ENCODE measurements at places on chromosomes 7 and 10.

DNA sequence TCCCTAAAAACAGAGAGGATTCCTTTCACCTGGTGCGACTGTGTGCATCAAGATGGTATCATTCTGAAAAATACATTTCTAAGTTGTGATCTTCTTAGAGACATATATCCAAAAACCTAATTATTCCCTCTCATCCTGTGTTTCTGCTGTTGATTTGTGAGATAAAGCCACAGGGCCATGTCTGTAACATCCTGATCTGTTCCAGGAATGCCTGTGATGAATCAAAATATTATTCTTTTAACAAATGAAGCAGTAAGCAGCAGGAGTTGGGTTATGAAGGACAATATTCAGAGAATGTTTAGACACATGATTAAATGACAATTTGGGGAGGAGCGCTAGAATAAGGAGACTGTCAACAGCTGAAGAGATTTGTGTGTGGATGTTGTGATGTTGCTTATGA is 731.4 kb downstream of the KCNMA1 start:
- no peak for DNase-seq

GRCh38 chr10:34786464-34786863 is 28.6 kb downstream of the PARD3 start:
- no peak for DNase-seq

- DNase-seq, result no peak
Observed at GRCh38 chr7:1170741-1171501, 10.9 kb upstream of the ZFAND2A start.

GRCh38 chr10:6130848-6131470 is 42.1 kb downstream of the RBM17 start:
- no peak for DNase-seq

DNA sequence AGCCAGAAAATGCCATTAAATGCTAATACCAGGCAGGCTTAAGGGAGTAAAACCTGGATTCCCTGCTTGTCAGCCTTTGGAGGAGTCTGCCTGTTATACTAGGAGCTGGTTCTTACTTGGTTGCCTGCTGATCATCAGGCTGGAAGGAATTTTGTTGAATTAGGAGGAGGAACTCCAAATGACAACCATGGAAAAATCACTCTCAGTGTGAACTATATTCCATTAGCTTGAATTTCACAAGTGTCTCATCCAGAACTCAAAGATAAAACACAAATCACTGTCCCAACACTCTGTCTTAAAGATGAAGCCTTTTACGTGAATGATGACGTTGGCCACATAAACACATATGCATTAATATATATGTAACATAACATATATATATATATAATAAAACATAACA is 238.9 kb upstream of the PLXDC2 start:
- DNase-seq, result no peak

DNA sequence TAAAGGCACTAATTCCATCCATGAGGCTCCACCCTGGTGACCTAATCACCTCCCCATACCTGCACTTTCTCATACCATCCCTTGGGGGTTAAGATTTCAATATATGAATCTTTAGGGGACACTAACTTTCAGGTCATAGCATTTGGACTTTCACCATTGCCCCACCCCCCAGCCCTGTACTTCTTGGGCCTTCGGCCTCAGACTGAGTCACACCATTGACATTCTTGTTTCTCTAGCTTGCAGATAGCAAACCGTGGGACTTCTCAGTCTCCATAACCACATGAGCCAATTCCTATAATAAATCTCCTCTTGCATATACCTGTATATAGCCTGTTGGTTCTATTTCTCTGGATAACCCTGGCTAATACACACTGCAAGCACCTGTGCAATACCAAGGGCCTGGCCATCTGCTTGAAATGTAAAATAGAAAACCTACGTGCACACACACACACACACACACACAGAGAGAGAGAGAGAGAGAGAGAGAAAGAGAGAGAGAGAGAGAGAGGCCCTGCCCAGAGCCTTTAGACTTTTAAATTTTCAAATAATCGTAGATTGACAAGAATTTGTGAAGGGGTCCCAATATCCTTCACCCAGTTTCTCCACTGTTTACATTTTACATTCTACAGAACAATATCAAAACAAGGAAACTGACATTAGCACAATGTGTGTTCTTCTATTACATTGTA is 25.3 kb downstream of the ANXA8 start:
- no peak for DNase-seq

DNA sequence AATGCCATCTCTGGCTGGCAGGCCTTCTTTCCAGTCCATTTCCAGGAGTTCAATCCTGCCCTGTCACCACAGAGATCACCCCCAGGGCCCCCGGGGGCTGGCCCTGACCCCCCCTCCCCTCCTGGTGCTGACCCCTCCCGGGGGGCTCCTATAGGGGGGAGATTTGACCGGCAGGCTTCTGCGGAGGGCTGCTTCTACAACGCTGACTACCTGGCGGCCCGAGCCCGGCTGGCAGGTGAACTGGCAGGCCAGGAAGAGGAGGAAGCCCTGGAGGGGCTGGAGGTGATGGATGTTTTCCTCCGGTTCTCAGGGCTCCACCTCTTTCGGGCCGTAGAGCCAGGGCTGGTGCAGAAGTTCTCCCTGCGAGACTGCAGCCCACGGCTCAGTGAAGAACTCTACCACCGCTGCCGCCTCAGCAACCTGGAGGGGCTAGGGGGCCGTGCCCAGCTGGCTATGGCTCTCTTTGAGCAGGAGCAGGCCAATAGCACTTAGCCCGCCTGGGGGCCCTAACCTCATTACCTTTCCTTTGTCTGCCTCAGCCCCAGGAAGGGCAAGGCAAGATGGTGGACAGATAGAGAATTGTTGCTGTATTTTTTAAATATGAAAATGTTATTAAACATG is 6.0 kb downstream of the CHPF2 start:
- no peak for DNase-seq

DNA sequence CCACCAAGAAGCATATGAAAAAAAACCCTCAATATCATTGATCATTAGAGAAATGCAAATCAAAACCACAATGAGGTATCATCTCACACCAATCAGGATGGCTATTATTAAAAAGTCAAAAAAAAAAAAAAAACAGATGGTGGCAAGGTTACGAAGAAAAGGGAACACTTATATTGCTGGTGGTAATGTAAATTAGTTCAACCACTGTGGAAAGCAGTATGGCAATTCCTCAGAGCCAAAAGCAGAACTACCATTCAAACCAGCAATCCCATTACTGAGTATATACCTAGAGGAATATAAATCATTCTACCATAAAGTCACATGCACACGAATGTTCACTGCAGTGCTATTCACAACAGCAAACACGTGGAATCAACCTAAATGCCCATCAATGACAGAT is 46.0 kb downstream of the CNOT4 start:
- no peak for DNase-seq

DNA sequence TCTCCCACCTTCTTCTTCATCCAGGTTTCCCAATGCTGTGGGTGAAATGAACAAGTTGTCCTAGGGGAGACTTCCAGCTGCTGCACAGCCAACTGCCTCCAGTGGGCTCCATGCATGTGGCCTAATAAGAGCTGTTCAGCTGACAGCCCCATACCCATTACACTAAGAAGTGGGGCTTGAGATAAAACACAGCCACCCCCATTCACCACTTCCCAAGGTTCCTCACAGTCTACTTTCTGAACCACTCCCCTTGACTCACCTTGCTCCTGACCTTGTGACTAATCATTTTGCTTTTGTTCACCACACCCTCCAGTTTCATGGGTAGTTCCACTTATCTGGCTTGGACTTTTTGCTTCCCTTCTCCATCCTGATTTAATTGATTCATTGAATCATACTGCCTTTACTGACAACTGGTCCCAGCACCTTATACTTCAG is 119.3 kb downstream of the CABCOCO1 start:
- DNase-seq, result no peak

DNA sequence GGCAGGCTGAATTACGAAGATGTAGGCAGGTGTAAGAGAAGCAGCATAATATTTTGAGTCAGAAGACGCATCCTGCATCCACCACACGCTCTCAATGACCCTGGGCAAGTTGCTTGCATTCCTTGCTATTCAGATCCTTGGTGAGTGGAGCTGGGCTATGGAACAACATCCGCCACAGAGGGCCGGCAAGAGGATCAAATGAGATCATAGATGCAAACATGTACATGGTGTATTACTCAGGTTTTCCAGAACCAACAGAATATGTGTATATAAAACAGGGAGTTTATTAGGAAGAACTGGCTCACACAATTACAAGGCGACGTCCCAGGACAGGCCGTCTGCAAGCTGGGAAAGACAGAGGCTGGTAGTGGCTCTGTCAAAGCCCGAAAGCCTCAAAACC is 51.5 kb downstream of the ADAM12 start:
- DNase-seq, result no peak

DNA sequence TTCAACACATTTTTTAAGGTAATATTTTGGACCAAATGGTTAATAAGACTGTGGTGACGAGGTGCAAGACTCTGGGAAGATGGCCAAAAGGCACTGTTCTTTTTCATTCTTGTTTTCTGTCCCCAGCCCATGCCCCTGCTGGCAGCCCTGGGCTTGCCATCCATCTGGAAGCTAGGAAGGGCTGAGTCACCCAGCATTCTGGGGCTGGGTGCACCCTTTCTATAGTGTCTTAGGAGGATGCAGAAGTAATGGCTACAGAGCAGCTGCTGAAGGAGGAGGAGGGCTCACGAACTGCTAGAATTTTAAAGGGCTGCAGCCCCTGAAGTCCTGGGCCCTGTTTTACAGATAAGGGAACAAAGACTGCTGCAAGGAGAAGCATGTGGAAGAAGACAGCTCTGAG is 42.8 kb upstream of the ZNF32 start:
- DNase-seq, result no peak

Measured in activated gamma-delta T cell treated with Interleukin-2 at 50 U/mL for 16 hours (primary cell).